ENCODE measurements at places on chromosomes 3 and 15. TPM values are rescaled to one million over a fixed set of nuclear protein-coding genes. Genes with fewer than 3 reads are reported as not detected.

GRCh38 chr3:43400167-43400566, 113.8 kb downstream of the SNRK start:
- no peaks in the 10 kb centered on the region for H3K4me1 ChIP-seq
- no peaks in the 10 kb centered on the region for H3K36me3 ChIP-seq

DNA sequence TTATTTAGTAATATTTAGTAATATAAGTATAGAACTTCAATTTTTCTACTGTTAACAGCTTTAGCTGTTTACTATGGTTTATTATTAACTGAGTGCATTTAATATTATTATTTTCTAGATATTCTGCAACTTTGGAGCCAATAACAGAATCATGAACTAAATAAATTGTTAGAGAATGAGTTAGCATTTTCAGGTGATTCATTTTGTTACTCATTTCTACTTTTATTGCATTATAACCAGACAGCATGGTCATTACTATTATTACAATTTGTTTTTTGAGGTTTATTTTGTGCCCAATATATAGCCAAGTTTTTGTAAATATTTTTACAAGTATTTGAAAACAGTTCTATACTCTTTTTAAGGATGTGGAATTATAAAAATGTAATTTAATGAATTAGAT, 279.6 kb downstream of the SQOR start:
- no peak overlapping the region for H3K4me3 ChIP-seq
- no peaks in the 10 kb centered on the region for H3K27me3 ChIP-seq
- no peak for DNase-seq
- no peak overlapping the region for H3K27ac ChIP-seq
- H3K4me1 ChIP-seq: no peaks in the 10 kb centered on the region

DNA sequence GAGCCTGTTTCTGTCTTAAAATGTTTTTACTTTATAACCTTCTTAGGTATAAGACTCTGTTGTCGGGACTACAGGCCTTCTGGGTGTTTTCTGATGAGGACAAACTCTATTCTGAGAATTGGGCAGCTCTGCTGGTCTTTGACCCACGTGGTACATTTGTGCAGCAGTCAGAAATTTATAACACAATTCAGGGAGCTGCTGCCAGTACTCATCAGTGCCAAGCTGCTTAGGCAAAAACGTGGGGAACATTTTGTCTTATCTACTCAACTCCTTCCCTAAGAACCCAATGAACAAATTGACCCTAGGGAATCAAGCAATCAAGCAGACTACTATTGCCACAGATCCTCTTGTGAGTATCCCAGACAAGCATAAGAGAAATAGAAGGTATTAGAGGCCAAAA, 180.7 kb upstream of the PDZRN3 start:
- no peak overlapping the region for H3K4me3 ChIP-seq
- peak; percentile 32 for DNase-seq
- no peaks in the 10 kb centered on the region for H3K4me1 ChIP-seq
- no peaks in the 10 kb centered on the region for H3K27me3 ChIP-seq
- no peaks in the 10 kb centered on the region for H3K36me3 ChIP-seq

- H3K4me3 ChIP-seq: no peak overlapping the region
- H3K27me3 ChIP-seq: no peaks in the 10 kb centered on the region
- no peak overlapping the region for H3K27ac ChIP-seq
- no peaks in the 10 kb centered on the region for H3K4me1 ChIP-seq
- DNase-seq: no peak
These were observed 151.3 kb downstream of the OR4M2 start for GRCh38 chr15:22231603-22232002.

- H3K27me3 ChIP-seq: no peaks in the 10 kb centered on the region
- no peak overlapping the region for H3K4me3 ChIP-seq
- H3K36me3 ChIP-seq: no peaks in the 10 kb centered on the region
- H3K4me1 ChIP-seq: no peaks in the 10 kb centered on the region
- no peak overlapping the region for H3K27ac ChIP-seq
These were observed 190.3 kb downstream of the OPA1 start for GRCh38 chr3:193783166-193783896.

- H3K27me3 ChIP-seq: no peaks in the 10 kb centered on the region
- H3K4me3 ChIP-seq: no peak overlapping the region
- H3K27ac ChIP-seq: no peak overlapping the region
- H3K36me3 ChIP-seq: no peaks in the 10 kb centered on the region
- no peak for DNase-seq
These were observed 459.1 kb upstream of the MDFIC2 start for GRCh38 chr3:70771426-70772147.

LIPC gene
- 0.72 TPM for total RNA-seq

DNA sequence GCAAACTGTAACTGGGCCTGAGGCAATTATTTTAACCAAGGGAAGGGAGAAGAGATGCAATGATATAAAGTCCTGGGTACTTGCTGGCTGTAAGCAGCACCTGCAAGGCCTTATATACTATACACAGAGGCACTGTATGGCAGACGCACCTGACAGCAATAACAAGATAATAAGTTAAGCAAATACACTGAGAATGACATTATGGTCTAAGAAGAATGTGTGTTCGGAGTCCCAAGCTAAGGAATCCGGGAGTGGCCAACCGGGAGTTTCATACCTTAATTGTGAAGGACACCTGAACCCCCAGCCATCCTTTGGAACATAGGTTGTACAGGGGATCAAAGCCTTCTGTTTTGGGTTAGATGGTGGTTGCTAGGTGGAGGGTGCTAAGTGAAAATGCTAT, 13.7 kb downstream of the FAM240A start:
- H3K27ac ChIP-seq: no peak overlapping the region
- H3K27me3 ChIP-seq: no peaks in the 10 kb centered on the region
- peaks cover 4% of the 10 kb centered on the region for H3K4me1 ChIP-seq
- H3K36me3 ChIP-seq: no peaks in the 10 kb centered on the region
- H3K4me3 ChIP-seq: no peak overlapping the region

GRCh38 chr15:75335705-75336355, at the start of gene COMMD4:
Gene COMMD4, plus strand, starts transcription at chr15:75336063. Its CDS starts 27 bp downstream, at chr15:75336090.
- peak; percentile 98 for DNase-seq
- no peaks in the 10 kb centered on the region for H3K27me3 ChIP-seq
- H3K36me3 ChIP-seq: no peaks in the 10 kb centered on the region
- peaks cover 7% of the 10 kb centered on the region for H3K4me1 ChIP-seq
- no peak within 1 kb of the TSS for H3K27ac ChIP-seq

- H3K4me1 ChIP-seq: no peaks in the 10 kb centered on the region
- DNase-seq: peak; percentile 4
- H3K27ac ChIP-seq: no peak overlapping the region
- H3K27me3 ChIP-seq: no peaks in the 10 kb centered on the region
These were observed 15.9 kb upstream of the DOCK3 start for GRCh38 chr3:50658831-50659230.

DNA sequence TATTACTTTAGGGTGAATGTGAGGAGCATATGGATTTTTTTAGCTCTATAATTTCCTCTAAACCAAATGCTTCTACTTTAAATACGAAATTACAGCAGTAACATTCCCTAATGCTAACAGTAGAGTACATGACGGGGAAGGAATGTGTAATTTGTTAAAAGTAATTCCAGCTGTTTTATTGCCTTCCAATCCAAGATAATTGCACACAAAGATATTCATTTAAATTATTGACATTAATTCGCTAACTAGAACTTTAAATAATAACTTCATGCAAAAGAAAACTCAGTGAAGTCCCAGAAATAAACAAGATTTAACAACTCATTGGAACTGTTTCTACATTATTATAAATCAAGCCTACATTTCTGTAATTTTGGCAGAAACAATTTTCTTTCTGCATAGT, 261.4 kb upstream of the CFAP20DC start:
- DNase-seq: no peak
- no peaks in the 10 kb centered on the region for H3K4me1 ChIP-seq
- no peak overlapping the region for H3K27ac ChIP-seq
- H3K36me3 ChIP-seq: no peaks in the 10 kb centered on the region
- H3K27me3 ChIP-seq: no peaks in the 10 kb centered on the region
- H3K4me3 ChIP-seq: no peak overlapping the region

LRTM1 gene
- total RNA-seq: not detected

DNA sequence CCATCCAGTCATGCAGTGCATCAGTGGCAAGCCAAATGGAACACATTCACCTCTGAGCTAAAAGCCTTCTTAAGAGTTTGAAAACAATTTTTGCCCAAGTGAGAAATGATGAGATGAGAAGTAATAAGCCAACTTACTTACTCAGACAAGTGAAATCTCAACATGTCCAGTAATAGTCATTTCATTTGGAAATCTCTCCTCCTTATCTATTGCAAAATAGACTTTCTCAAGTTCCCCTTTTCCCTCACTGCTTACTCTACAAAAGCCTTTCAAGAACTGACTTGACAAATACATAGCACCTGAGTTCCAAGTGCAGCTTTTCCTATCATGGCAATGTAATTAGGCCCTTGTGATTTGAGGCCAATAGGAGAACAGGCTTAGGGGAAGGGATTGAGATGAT, 282.3 kb downstream of the SLC9A9 start:
- H3K27ac ChIP-seq: no peak overlapping the region
- no peak for DNase-seq
- H3K27me3 ChIP-seq: no peaks in the 10 kb centered on the region
- H3K4me3 ChIP-seq: no peak overlapping the region

ZNF445 gene
- total RNA-seq: 5.2 TPM

- H3K27ac ChIP-seq: no peak overlapping the region
- no peak for DNase-seq
- H3K4me1 ChIP-seq: no peaks in the 10 kb centered on the region
- no peak overlapping the region for H3K4me3 ChIP-seq
These were observed 194.0 kb upstream of the LMCD1 start for GRCh38 chr3:8307545-8308110.

CFAP20DC gene
- total RNA-seq: 0.66 TPM

GRCh38 chr3:109572301-109572700, 235.0 kb upstream of the DPPA4 start:
- H3K4me1 ChIP-seq: no peaks in the 10 kb centered on the region
- no peak overlapping the region for H3K4me3 ChIP-seq
- H3K27me3 ChIP-seq: no peaks in the 10 kb centered on the region
- no peaks in the 10 kb centered on the region for H3K36me3 ChIP-seq
- H3K27ac ChIP-seq: no peak overlapping the region

CIP2A gene
- 6.3 TPM for total RNA-seq

GRCh38 chr15:101489237-101489598, 289 bp downstream of the PCSK6 start:
- peak; percentile 52 for DNase-seq
- H3K4me3 ChIP-seq: peak overlapping the region; percentile 10
- no peaks in the 10 kb centered on the region for H3K36me3 ChIP-seq
- H3K4me1 ChIP-seq: no peaks in the 10 kb centered on the region
- H3K27me3 ChIP-seq: no peaks in the 10 kb centered on the region

DNA sequence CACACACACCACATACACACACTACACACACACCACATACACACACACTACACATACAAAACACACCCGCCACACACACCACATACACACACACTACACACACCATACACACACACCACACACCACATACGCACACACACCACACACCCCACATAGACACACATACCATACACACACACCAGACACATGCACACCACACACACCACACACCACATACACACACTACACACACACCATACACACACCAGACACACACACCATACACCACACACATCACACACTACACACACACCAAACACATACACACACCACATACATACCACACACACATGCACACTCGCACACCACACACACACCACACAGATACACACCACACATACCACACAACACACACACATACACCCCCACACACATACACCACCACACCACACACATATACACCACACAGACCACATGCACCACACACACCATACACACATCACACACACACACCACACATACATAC, 26.3 kb downstream of the CPN2 start:
- peaks cover 8% of the 10 kb centered on the region for H3K4me1 ChIP-seq
- H3K36me3 ChIP-seq: no peaks in the 10 kb centered on the region
- H3K27me3 ChIP-seq: no peaks in the 10 kb centered on the region
- H3K27ac ChIP-seq: no peak overlapping the region
- no peak for DNase-seq
- no peak overlapping the region for H3K4me3 ChIP-seq

All from ovary (tissue), 10 donors.